Hepatic stellate cell (primary cell): ENCODE measurements at places on chromosomes 2 and 18.
A peak's percentile ranks its signal among the peaks of the same experiment; 100 is the strongest.

- no peak for DNase-seq
Measured at GRCh38 chr2:231318954-231319353, 76.6 kb upstream of the B3GNT7 start.

- no peak for DNase-seq
Measured at GRCh38 chr18:3966642-3967358, 488.3 kb downstream of the DLGAP1 start.

DNA sequence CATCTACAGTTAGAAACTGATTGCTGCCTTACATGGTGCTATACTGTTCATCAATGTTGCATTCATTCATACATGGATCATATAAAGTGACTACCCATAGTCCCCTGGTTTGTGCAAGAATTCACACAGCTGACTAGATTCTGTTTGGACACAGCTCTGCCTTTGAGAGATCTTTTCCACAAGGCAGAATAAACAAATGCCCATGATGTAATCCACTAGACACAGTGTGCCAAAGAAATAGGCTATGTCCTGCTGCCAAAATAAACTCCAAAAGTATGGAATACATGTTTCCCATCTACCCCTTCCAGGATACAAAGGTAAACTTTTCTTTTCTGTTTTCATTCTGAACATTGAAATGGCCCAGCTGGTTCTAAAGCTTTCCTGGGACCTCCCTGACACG, 269.4 kb upstream of the CHAC2 start:
- DNase-seq, result peak; percentile 3

DNA sequence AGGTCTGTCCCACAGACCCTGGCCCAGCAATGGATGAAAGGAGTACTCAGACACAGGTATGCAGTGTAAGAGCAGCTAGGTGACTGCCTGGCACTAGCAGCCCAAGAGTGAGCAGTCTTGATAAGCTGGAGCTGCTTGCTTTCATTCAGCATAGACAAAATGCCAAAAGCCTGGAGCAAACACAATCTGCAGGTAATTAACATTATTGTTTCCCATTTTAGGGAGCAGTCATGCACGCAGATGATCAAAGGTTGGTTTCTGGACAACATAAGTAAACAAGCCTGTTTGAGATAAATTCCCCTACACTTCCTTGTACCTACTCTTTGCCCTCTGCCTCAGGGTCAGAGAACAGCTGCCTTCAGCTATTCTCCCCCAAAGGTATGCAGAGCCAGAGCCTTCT, 73.7 kb upstream of the MSTN start:
- no peak for DNase-seq

DNA sequence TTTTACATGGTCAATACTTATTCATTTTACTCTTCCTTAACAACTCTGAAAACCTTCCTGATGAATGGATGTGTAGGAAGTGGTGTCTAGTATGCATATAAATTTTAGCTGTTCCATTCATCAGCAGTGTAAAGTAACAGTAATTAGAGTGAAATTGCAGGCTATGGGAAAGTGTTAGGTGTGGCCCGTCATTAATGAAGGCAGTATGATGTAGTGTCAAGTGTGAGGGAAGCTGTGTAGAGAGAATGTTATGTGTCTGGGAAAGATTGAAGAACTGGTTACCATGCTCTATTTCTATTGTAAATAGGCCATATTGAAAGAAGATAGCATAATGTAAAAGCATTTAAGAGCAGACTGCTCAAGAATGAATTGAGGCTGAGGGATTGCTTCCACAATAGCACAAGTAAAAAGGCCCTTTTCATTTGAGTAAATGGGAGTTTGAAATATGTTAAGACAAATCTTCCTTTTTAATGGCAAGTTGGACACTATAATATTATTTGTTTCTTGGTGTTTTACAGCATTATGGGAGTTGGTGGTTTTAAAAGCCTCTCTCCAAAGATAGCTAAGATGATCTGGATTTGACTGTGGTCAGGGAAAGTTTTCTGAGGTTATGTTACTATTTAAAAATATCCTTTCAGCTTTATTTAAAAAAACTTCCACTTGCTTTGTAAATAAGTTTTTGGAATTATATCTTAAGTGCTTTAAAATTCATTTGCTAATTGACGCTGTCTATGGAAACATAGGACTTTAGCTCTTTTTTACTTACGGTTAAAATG, 401.0 kb upstream of the ZEB2 start:
- DNase-seq, result no peak

GRCh38 chr2:6011921-6012320, 319.7 kb downstream of the SOX11 start:
- DNase-seq, result no peak

DNA sequence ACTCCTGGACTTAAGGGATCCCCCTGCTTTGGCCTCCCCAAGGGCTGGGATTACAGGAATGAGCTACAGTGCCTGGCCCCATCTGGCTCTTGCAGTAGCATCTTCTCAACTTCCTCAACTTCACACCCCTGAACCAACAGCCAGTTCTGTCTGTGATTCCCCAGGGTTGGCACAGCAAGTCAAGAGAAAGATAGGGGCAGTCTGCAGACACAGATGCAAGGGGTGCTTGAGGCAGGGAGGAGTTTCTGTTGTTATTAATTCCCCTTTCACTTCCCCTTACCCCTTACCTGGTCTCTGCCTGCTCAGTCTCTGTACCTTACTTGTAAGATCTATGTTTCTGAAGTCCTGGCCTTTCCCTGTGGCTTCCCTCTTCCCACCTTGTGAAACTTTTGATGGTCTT, 54.1 kb upstream of the MEX3C start:
- DNase-seq, result no peak

DNA sequence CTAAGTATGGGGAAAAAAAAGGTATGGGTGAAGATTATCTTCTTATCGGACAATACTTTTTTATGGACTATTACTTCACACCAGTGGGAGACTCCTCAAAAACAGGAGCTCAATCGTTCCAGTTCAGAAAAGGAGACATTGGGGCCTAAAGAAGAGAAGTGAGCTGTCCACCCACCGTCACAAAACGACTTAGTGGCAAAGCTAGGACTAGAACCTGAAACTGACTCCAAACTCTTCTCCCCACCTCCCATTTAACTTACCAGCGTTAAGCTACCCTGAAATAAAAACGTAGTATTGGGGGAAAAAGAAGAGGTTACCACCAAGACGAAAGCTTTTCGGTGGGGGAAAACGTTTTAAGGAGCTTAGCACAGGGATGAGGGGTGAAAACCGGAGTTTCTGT, 503 bp downstream of the GTF3C3 start:
- no peak for DNase-seq

- no peak for DNase-seq
Measured at GRCh38 chr18:69674966-69675365, 272.7 kb downstream of the CD226 start.

DNA sequence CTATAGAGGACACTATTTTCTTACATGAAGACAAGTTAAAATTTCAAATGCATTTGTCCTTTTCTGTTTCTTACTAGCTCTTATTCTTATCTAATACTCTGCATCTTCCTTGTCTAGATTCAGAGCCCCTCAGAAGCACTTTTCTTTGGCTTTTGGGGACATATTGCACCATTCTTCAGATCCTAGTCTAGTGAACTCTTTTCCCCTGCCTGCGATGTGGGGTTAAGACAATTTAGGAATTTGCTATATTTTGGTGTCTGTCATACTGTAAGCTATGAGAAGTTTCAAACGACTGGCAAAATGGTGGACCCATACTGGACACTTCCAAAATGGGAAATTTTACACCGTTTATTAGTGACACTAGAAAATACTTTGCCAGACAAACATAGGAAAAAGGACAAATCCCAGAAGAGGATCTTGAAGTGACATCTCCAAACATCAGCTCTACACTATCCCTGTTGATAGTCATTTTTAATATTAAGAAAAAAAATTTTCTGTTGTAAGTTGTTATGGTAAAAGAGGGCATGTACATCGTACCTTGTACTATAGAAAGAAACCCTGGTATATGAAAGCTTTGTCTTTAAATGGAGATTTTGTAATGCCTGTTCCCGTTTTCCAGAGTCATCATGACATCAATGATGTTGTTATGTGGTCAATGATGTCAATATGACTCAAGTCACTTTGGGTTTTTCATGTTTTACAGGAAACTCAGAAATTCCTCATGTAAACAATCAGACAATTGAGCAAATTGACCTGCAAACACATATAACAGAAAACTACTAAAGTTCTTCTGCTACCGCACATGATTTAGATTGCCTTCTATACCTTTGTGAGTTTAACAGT, 4.4 kb upstream of the KYNU start:
- no peak for DNase-seq

- no peak for DNase-seq
Measured at GRCh38 chr18:55227771-55228170, 268.5 kb upstream of the CCDC68 start.

DNA sequence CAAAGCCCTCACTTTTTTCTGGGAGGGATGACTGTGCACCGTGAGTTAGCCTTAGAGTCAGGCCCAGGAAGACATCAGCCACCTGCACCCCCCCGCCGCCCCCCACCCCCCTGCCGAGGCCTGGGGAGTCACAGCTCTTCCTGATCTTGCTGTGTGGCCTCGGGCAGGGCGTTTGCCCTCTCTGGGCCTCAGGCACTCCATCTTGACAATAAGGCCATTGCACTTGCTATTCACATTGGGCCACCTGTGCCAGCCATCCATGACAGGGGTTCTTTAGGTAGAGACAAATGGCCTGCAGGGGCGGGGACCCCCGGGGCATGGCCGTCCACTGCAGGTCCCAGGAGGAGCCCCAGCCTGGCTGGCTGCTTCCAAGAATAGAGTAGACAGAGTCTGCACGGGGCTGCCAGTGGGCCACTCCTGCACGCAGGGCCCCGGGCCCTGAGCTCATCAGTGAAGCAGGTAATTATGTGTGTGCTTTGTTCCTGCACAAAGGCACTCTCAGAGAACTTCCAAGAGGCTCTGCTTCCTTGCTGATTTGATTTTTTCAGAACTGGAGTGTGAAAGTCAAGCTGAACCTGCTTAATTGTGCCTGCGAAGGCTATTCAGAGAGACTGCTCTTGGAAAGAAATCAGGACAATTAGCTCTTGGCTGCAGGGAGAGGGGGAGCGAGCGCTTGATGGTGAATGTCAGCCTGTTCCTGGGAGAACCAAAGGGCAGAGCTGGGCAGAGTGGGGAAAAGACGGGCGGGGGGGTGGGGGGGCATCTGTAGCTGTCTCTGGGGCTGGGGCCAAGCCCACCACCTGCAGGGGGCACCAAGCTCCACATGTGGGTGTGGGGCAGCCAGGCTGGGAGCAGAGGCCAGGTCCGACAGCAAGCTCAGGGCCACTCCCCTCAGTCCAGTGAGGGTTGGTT, 40.3 kb downstream of the RRM2 start:
- no peak for DNase-seq

DNA sequence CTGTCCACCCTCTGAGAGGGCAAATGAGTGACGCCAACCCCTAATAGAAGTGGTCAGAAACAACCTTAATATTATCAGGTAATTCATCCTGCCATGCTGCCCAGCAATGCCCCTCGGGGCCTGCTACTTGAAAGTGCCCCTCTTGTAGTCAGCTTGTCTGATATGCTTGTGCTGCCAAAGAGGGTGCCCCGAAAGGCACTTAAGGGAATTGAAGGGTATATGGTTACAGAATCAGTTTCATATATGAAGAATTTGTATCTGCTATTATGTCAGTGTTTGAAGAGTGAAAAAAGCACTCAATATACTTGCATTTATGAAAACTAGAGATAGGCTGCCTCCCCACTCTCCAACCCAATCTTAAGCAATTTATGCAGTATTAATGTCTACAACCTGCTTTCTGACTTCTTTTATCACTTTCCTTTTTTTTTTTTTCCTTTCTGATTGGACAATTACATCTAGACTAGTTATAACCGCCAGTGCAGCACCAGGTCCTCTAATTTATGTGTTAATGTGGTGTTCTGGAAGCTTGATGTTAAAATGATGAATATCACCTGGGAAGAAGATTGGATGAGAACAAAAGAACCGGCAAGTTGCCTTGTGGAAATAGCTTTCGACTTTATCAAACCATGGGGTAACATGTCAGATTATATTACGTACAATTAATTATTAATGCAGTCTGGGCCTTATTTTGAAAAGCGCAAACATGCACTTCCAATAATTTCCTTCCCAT, 646.9 kb upstream of the ACVR2A start:
- no peak for DNase-seq

DNA sequence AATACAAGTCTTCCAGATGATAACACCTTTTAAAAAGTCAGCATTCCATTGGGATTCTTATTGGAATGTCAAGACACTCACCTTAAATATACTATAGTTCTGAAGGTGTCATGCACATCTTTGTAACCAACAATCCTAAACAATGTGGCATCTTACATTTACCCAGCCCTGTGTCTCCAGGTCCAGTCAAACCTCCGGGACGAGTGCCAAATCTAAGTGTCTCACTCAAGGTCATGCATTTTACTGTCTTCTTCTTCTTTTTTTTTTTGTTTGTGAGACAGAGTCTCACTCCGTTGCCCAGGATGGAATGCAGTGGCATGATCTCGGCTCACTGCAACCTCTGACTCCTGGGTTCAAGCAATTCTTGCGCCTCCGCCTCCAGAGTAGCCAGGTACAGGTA, 206.9 kb upstream of the FAM98A start:
- no peak for DNase-seq

DNA sequence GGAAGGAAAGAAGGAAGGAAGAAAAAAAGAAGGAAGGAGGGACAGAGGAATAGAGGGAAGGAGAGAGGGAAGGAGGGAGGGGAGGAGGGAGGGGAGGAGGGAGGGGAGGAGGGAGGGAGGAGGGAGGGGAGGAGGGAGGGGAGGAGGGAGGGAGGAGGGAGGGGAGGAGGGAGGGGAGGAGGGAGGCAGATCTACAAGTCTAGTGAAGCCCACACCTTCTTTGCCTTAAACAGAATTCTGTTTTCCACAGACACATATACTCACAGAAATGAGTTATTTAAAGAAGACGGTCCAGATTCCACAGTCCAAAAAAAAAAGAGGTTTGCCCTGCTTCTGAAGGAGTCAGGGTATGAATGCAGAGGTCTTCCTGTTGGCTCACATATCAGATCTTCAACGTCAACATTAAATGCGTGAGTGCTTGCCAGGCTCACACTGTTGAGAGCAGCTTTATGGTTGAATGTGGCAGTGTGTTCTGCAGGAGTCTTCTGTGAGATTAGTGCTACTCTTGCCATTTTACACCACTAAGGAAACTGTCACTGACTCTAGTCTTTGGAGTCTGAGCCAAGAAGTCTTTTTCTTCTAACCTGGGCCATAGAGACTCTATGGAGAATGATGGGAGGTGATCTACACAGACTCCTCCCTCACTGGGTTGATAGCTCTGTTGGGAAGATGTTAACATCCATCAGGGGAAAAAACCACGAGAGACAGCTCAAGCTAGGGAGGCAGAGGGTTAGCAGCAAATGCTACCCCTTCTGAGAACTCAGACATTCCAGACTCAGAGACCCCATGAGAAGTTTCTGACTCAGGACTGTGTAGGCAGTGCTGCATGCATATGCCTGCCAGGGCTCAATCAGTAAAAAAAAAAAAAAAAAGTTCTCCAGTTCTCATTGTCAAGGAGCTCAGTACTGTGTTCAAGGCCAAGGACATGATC, 23.3 kb downstream of the PAX8 start:
- no peak for DNase-seq

GRCh38 chr2:164495491-164496223, 125.6 kb downstream of the GRB14 start:
- DNase-seq, result peak; percentile 19

GRCh38 chr2:72932045-72932740, 14.9 kb downstream of the EMX1 start:
- no peak for DNase-seq
